ENCODE measurements at places on chromosomes 16 and 17. TPM values are rescaled to one million over a fixed set of nuclear protein-coding genes. Genes with fewer than 3 reads are reported as not detected.

GRCh38 chr17:9906616-9907015 is 1.5 kb upstream of the RCVRN start:
- no peak for DNase-seq

- DNase-seq = no peak
Observed at GRCh38 chr17:72378414-72379390, 257.9 kb downstream of the SOX9 start.

- no peak for DNase-seq
Observed at GRCh38 chr17:44672479-44673093, 16.3 kb downstream of the MEIOC start.

DNA sequence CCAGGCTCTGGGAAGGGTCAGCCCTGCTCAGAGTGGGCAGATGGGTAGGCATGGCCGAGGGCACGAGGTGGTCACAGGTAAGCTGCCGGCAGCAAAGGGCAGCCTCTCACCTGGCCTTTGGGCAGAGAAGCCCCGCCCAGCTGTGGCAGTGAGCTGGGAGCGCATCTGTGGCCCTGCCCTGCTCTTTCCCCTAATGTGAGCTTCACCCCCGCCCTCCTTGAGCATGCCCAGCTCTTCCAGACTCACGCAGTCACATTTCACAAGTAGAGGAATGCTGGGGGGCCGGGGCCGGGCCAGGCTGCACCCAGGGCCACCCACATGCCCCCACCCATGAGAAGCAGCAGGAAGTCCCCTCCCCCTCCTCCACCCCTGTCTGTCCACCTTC is 40.7 kb upstream of the SLC38A10 start:
- no peak for DNase-seq

GRCh38 chr17:53765609-53766008 is 57.1 kb upstream of the KIF2B start:
- DNase-seq = no peak

DNA sequence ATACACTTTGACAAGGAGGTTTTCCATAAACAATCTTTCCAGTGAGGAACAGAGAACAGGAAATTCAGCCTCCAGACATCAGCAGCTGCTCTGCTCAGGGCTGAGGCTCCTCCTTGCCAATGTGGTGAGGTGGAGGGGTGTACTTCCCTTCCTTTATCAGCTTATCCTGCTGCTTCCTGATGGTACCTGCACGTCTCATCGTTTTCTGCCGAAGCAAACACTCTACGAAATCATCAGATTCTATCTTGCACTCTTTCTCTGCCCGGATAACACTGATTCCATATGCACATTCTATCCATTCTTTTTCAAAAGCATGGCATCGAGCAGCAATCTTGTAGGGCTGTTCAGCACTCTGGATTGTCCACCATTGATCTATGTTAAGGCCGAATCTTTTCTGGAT is 15.4 kb upstream of the SEZ6 start:
- no peak for DNase-seq

- DNase-seq = no peak
Observed at GRCh38 chr17:81582341-81582740, 30.2 kb upstream of the FAAP100 start.

GRCh38 chr17:30970831-30971567 is at the start of gene RNF135:
Gene RNF135 (plus strand): TSS chr17:30971039. CDS start chr17:30971074, 35 bp downstream.
- peak; percentile 63 for DNase-seq

The MPO gene
- total RNA-seq = not detected

DNA sequence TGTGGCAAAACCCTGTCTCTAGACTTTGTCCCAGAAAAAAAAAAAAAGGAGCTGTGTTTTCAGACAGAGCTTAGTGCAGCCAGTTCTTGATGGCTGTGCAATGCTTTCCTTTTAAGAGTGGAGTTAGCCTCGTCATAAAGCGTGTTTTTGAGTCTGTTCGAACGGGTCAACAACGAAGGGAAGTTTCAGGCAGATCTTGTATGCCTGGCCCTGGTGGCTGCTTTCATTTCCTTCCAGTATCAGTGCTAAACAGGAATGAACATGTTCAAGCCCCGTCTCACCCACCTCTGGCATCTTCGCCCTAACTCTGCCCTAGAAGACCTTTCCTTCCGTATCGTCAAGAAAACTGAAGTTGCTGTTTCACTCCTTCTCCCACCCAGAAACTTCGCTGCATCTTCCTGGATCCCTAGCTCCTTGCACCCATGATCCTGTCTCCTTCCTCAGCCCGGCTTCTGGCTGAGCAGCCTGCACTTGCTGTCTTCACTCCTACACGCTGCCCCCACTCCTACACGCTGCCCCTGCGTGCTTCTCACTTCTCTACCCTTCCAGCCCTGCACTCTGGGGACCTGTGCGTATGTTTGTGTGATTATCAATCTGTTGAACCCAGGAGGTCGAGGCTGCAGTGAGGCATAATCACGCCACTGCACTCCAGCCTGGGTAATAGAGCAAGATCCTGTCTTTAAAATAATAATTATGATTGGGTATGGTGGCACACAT is 55.3 kb downstream of the USP10 start:
- no peak for DNase-seq

DNA sequence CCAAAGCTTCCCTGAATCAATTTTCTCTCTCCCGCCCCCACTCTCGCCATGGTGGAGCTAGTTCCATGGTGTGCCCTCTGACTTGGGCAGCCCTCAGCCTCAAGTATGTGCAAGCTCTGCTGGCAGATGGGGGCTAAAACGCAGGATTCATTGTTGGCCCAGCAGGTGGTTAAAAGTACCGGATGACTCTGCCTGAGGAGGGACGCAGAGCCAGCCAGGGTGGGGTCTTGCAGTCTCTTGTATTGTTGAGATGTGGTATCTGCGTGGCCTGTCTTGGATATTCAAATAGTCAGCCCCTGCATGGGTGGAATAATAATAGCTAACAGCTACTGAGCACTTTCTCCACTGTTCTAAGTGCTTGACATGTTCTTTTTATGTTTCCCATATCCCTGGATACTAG is 36.7 kb upstream of the CPNE2 start:
- DNase-seq = no peak

- DNase-seq = no peak
Observed at GRCh38 chr16:66359811-66360608, 6.5 kb upstream of the CDH5 start.

The OTOP2 gene
- not detected for total RNA-seq

- DNase-seq = no peak
Observed at GRCh38 chr17:77830816-77831473, 127.6 kb upstream of the TNRC6C start.

The ENGASE gene
- 50.9 TPM for total RNA-seq

DNA sequence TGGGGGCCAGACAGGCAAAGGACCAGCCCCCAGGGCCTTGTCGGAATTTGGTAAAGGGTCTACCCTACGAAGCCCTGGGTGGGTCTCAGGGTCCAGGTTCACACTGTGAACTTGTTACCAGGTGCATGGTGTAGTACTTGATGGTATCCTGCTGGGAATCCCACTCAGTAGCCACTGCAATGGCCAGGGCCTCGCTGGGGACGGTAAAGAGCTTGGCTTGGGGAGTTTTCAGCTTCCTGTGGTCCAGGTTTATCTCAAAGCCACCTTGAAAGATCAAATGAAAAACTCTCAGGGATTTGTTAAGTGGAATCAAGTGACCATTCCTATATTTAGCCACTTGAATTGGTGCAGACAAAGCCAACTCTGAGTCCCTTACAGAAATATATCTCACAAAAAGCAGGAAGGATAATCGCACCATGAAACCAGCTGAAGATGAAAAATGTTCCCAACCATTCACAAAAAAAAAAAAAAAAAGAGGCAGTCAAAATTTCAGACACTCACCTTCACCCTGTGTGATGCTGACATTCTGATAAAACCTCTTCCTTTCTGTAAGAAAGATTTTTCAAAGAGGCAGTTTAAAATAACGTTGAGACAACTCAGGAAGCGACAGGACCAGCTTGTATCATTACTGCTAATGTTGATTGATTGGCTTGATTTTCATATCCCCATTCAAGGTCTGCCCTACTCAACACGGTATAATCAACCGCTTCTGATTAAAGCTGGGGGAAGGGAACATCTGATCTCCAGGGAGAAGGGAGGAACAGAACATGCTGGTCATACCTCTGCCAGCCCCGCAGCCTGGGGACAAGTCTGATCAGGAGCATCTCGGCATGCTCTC is 10.6 kb downstream of the ATPAF2 start:
- no peak for DNase-seq

GRCh38 chr17:17328251-17328650 is 25.1 kb downstream of the NT5M start:
- DNase-seq = no peak

- no peak for DNase-seq
Observed at GRCh38 chr17:58507123-58507634, 7.3 kb downstream of the MTMR4 start.

DNA sequence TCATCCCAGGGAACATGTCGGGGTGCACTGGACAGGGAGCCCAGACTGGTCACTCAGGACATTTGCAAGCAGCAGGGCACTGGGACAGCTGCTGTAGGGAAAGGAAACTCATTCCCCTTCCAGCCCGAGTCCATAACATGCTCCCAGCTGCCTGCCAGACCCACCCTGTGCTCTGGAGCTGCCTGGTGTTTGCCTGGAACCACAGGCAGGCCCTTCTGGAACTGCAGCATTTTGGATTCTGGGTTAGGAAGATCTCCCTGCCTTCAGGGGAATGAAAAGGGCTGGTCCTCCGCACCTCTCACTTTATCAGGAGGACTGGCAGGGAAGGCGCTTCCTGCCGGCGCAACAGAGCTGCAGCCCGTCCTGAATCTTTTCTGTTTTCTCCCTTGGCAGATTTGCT is 41.2 kb downstream of the MEAK7 start:
- no peak for DNase-seq

- no peak for DNase-seq
Observed at GRCh38 chr17:69714669-69715068, 300.2 kb downstream of the MAP2K6 start.

The ITGB4 gene
- 1.4 TPM for total RNA-seq

DNA sequence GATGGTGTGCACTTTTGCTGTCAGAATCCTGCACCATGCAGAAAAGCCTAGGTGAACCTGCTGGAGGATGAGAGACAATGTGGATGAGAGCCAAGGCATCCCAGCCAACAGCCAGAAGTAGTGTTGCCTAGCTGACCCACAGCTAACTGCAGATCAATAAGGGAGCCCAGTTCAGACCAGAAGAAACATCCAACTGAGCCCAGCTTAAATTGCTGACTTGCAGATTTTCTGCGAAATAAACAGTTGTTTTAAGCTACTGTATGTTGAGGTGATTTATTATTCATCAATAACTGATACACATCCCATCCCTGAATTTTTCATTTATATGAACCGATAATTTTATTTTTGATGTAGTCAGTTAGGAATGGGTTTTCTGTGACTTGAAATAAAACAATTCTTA is 39.2 kb upstream of the TOX3 start:
- no peak for DNase-seq

The ALOX12B gene
- not detected for total RNA-seq

The CPPED1 gene
- total RNA-seq = 7.6 TPM
